ENCODE measurements at places on chromosomes 16 and 17.
A peak's percentile ranks its signal among the peaks of the same experiment; 100 is the strongest.

DNA sequence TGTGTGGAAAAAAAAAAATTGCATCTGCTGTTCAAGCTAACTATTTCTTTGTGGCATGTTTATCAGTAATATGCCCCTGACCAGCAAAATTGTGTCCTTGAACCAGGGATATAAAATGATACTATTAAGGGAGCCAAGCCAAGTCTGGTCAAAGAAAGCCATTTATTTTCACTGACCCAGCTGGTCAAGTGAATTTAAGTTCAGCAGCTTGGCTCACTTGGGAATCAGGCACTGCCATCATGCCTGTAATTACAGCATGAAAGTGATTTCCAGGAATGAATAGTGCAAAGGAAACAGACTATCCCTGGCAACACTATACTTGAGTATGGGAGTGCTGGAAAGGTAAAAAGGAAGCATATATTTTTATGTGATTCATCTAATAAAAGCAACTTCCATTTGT lies 934.6 kb upstream of the CDH8 start:
- no peak for DNase-seq

GRCh38 chr17:7292194-7292593 lies 2.2 kb downstream of the YBX2 start:
- DNase-seq: no peak

GRCh38 chr17:67625971-67626370 lies 91.8 kb upstream of the NOL11 start:
- DNase-seq: no peak

GRCh38 chr17:34314279-34314678 lies 5.0 kb upstream of the CCL8 start:
- DNase-seq: no peak

DNA sequence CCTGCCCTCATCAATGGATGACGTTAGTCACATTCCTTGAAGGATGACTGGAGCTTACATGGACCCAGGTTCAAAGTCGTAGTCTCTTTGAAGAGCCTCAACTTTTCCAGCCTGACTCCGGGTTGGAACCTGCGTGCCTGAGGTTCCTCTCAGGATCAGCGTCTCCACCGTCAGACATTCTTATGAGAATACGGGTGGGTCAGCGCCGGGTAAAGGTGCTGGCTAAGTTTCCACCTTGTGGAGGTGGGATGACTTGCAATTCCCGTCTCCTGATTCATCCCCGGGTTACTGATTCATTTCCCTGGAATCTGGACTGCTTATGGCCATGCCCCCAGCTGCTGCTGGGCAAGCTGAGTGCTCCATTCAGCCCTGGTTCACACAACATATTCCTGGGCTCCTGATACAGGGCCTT lies 38.9 kb upstream of the CMIP start:
- DNase-seq: no peak

GRCh38 chr17:51435641-51436091 lies 175.3 kb downstream of the UTP18 start:
- peak; percentile 87 for DNase-seq

DNA sequence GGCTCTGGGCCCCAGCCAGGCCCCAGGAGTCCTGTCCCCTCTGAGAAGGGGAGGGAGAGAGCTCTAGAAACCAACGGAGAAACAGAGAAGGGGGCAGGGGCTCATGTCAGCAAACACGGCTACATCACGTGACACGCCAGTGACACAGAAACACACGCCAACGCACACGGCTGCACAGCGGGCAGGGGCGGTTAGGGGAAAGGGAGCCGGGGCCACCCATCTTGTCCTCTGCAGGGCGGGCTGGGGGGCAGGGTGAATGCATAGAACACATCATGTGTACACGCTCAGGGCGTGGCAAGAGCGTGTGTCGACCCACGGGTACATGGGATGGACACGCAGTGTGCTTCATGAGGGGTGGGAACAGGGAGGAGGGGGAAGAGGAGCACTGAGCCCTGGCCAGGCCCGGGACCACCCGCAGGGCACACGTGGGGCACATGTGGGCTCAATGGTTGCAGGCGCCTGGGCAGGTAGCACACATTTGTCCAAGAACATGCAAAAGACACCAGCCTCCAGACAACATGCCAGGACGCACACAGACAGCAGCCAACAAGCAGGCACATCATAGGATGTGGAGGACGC lies 4.6 kb downstream of the HSD3B7 start:
- DNase-seq: no peak

DNA sequence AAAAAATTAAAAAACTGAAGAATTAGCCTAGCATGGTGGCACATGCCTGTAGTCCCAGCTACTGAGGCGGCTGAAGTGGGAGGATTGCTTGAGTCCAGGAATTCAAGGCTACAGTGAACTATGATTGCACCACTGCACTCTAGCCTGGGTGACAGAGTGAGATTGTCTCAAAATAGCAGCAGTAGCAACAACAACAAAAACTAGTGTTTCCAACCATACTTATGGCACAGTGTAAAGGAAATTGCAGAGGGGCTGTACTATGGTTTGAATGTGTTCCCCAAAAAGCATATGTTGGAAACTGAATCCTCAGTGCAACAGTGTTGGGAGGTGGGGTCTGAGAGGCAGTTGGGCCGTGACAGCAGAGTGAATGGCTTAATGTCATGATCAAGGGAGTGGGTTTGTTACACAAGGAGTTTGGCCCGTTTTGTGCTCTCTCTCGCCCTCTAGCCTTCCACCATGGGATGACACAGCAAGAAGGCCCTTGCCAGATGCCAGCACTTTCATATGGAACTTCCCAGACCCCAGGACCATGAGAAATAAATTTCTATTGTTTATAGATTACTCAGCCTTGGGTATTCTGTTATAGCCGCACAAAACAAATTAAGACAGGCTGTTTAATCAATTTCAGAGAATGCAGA lies 70.0 kb downstream of the PGS1 start:
- DNase-seq: no peak

GRCh38 chr17:36657390-36657762 lies 56.0 kb downstream of the MRM1 start:
- no peak for DNase-seq

DNA sequence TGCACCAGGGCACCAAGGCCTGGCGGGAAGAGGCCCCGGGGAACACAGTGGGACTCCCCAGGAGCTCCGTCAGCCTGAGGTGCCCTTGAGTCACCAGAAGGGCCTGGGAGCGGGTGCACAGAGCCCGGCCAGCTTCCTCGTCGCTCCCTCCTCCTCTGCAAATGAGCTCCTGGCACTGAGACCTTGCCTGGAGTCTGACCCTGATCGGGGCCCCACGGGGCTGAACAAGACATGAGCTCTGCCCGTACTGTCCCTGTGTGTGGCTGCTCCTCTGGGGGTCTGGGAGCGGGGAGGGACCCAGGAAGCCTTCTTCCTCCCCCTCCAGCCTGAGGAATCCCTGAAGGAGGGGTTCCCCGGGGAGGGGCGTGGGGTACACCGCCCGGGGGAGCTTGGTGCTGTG lies 36.4 kb upstream of the SSTR5 start:
- no peak for DNase-seq

- no peak for DNase-seq
These were observed 15.5 kb upstream of the NATD1 start for GRCh38 chr17:21268596-21269188.

DNA sequence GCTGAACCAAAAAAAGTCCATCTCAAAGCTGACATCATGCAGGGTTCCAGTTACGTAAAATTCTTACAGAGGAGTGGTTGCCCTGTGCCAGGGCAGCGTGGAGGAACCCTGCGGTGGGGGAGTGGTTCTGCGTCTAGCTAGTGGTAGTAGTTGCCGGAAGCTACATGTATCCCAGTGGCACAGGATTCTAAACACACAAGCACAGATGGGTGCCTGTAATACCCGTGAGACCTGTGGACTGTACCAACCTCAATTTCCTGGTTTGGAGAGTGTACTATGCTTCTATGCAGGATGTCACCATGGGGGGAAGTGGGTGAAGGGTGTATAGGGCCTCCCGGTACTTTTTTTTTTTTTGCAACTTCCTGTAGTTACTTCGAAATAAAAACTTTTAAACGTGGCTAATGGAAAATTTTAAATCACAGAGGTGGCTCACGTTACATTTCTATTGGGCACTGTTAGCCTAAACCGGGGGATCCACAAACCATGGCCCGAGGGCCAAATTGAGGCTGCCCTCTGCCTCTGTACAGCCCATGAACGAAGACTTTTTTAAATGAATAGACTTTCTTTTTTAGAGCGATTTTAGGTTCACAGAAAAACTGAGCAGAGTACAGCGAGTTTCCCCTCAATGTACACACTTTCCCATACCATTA lies 38.5 kb downstream of the TBC1D16 start:
- DNase-seq: peak; percentile 88

- DNase-seq: no peak
These were observed 480.6 kb downstream of the TMEM114 start for GRCh38 chr16:8109510-8110369.

DNA sequence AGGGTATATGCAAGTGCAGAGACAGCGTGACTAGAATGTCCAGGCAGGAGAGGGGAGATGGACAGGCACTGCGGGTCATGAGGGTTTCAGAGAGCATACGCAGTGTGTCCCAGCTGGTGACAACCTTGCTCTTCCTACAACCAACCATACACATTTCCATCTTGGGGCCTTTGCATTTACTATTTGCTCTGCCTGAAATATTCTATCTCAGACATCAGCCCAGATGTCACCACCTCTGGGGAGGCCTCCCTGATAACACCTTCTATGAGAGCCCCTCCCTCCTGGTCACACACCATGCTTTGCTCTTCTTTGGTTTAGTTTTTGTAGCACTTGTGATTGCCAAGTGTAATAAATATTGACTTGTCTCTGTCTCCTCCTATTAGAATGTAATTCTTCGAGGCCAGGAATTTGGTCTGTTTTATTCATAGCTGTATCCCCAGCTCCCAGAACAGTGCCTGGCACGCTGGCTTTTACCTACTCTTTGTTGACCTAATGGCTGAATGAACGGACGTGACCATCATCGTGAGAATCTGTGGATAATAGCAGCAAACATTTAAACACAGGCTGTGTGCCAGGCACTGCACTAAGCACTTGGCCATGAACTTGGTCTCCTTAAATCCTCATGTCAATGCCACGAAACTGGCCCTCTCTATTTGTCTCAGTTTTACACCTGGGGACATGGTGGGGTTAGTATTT lies 51.9 kb downstream of the PLCG2 start:
- no peak for DNase-seq

DNA sequence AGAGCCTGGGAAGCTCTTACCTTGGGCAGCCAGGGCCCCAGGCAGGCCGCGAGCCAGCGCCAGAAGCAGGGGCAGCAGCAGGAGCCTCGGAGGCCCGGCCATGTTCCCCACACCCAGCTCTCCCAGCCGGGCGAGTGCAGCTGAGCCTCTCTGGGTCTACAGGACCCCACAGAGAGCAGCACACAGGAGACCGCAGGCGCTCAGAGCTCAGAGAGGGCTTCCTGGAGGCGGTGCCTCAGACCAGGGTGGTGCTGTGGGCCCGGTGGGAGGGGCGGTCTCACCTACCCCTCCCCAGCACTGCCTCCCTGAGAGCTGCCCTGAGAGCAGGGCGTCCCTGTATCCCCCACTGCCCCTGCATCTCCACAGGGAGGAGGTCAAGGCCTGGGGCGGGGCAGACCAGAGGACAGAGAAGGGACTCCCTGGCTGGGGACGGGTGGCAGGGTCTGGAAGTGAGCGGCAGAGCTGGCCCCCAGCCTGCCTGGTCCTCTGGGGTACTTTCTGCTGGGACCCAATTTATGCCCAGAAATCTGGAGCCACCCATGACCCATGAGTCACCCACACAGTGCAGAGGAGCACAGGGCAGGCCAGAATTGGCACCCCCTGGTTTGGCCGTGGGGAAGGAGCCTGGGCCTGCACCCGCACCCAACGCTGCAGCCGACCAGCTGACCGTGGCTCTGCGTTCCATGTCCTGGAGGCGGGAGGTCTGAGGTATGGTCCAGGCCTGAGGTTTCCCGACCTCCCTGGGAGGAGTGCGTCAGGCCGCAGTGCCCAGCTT lies at the start of gene CD7:
TSS of gene CD7 (minus strand) at position 215 of the 775 bp plus-strand sequence. CDS start at position 102, 113 bp downstream.
- peak; percentile 84 for DNase-seq

Measured in activated effector memory CD4-positive, alpha-beta T cell treated with anti-CD3 and anti-CD28 coated beads, Interleukin-2, amount 50 U/mL, for 16 hours (primary cell).